Activated T-cell treated with anti-CD3 and anti-CD28 coated beads, Interleukin-2, amount 50 U/mL, for 72 hours (primary cell): ENCODE measurements at places on chromosomes 3 and 15.

GRCh38 chr15:40088929-40089755, 19.5 kb downstream of the BMF start:
- DNase-seq = no peak

DNA sequence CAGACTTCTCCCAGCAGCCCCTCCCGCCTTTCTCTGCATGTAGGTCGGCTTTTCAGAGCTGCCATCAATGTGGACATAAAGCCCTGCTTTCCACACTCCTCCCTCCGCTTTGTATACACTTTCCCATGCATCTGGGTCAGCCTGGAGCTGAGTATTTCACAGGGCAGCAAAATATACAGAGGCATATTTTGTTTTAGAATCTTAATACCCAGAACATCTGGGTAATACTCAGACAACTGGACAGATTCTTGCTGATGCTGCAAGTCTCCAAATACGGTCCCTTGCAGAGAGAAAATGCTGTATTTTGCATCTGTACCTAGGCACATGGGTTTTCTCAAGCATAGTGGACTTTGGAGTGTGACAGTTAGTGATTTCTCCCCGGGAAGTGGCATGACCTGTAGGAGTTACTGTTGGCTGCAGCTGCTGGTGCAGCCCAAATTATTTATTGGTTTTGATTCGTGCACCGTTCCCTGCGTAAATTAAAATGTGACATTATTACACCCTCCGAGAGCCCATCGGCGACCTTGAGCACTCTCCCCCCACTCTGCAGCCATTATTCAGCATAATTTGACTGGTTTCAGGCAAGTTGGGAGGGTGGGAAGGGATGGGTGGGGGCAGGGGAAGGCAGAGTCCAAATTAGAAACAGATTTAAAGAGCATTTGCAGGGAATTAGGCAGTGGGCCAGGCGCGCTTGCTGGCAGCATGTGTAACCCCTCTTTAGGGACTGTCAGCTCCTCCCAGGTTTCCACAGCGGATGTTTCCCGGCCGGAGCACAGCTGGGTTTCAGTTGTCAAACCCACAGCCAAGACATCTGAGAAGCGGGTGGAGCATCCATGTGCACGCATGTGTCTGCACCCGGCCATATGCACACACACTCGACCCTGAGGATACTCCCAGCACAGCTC, 100.8 kb downstream of the CPN2 start:
- no peak for DNase-seq

GRCh38 chr3:51311055-51311454, 74.0 kb upstream of the MANF start:
- no peak for DNase-seq

GRCh38 chr15:90038632-90039095, 37.5 kb downstream of the ZNF710 start:
- no peak for DNase-seq

- DNase-seq = no peak
Observed at GRCh38 chr15:75817138-75817935, 25.9 kb upstream of the UBE2Q2 start.

- no peak for DNase-seq
Observed at GRCh38 chr3:11919390-11919789, 72.7 kb upstream of the TAMM41 start.

- no peak for DNase-seq
Observed at GRCh38 chr3:54960701-54961100, 32.8 kb upstream of the LRTM1 start.

- no peak for DNase-seq
Observed at GRCh38 chr3:13278783-13279531, 141.2 kb downstream of the NUP210 start.

GRCh38 chr15:38672814-38673670, 108.4 kb upstream of the RASGRP1 start:
- no peak for DNase-seq

DNA sequence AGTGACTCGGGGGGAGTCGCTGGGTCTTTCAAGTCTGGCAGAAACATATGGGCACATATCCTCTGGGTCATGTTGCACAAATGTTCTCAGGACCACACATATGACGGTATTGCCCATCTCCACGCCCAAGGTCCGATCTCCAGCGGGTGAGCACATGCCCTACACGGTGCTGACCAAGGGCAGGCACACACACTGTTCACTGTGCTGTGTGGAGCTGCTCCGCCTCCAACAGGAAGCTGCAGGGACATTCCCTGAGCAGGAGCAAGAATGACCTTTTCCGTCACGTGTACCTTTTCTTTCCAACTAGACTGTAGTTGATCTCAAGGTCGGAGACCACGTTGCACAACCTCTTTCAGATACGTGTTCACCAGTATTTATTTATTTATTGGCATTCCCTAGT, 41.7 kb upstream of the B3GNT5 start:
- no peak for DNase-seq
